ENCODE measurements at places on chromosomes 5 and 9. TPM values are rescaled to one million over a fixed set of nuclear protein-coding genes. Genes with fewer than 3 reads are reported as not detected.

The EGR1 gene
- 0.94 TPM for total RNA-seq

The CRHBP gene
- 2.8 TPM for total RNA-seq

The GRXCR2 gene
- not detected for total RNA-seq

The PCDHA11 gene
- 80.4 TPM for total RNA-seq

The SPINK6 gene
- total RNA-seq: not detected

The ANKRD31 gene
- 0.94 TPM for total RNA-seq

The GPR151 gene
- total RNA-seq: under 0.01 TPM
